Activated naive CD8-positive, alpha-beta T cell treated with anti-CD3 and anti-CD28 coated beads, Interleukin-2, amount 10 ng/mL, durations not matched to agents 7 days and 5 days (primary cell): ENCODE measurements at places on chromosomes 5 and 9.

GRCh38 chr9:86141843-86142242, 42.5 kb upstream of the GOLM1 start:
- no peak for DNase-seq

GRCh38 chr5:6637590-6637989, 4.3 kb downstream of the SRD5A1 start:
- no peak for DNase-seq

DNA sequence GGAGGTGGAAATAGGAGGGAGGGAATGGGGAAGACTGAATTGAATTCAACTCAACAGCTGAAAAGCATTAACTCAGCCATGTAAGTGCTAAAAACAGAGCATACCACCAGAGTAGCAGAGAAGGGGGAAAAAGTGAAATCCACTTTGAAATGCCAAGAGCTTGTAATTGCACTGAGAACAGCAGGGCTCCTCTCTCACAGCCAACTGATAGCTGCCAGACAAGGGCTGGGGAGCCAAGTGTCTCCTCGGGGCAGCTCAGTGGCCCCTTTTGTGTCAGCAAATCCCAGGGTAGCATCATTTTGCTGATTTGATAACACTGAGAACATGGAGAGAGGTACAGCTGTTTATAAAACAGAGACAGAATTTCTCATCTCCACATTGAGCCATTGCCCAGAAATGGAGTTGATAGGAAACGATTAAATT, 182.5 kb downstream of the FRMD3 start:
- no peak for DNase-seq

- DNase-seq = no peak
Measured at GRCh38 chr5:172455511-172456061, 1.3 kb upstream of the SH3PXD2B start.

GRCh38 chr9:75128535-75128934, 40.2 kb downstream of the OSTF1 start:
- DNase-seq = no peak

- no peak for DNase-seq
Measured at GRCh38 chr5:14864181-14864812, 7.3 kb downstream of the ANKH start.

GRCh38 chr9:84271921-84272556, 68.5 kb downstream of the SLC28A3 start:
- DNase-seq = no peak

DNA sequence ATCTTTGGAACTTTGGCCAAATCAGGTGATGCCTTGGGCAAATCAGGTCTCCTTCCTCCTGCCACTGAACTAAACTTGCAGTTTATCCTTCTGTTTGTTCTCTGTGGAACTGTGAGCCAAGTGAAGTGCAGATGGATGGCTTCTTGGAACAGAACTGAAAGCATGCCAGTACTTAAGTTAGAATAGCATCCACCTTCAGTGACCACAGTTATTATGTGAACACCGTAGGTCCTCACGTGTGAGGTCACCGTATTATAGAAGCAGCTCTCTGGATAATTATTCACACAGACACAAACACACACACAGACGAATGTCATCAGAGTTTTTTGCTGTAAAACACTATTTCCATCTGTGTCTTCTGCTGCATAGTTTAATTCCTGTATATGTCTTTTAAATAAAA, 162.6 kb downstream of the EFNA5 start:
- no peak for DNase-seq

DNA sequence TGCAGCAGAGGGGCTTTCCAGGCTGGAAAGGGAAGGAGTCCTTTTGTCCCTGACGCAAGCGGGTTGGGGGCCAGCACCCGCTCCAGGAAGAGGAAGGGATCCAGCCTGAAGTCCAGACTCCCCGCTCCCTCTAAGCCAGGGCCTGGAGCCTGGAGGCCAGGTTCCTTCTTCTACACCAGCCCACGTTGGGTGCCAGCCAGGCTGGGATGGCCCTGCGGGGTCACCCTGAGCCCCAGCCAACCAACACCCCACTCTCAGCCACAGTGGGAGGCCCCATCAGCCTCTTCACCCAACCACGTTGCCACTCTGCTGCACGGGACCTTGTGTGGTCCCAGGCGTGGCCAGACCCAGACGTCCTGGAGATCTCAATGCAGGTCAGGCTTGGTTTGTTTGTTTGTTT, 970 bp upstream of the FUT7 start:
- DNase-seq = no peak

DNA sequence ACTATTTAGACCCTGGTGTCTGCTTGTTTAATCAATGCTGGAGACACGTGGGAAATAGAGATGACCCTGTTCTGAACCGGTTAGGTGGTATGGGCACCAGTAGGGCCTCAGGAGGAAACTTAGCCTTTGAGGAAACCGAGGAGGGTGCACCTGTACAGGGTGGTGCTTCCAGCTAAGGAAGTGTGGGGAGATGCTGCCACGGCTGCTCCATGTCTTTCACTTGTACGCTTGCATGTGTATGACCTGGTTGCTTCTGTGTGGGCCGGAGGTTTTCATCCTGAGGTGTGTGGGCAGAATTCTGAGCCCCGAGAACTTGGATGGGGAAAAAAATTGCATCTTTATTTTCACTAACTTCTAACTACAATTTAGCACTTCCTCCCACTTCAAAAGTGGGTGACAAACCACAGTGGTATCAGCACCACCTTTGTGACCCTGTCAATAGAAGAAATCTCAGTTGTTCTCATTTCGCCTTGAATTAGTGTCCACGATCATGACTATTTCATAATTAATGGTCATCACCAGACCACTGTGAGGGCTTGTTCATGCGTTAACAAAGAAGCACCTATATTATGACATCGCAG, 99.8 kb upstream of the SPATA31C2 start:
- no peak for DNase-seq

DNA sequence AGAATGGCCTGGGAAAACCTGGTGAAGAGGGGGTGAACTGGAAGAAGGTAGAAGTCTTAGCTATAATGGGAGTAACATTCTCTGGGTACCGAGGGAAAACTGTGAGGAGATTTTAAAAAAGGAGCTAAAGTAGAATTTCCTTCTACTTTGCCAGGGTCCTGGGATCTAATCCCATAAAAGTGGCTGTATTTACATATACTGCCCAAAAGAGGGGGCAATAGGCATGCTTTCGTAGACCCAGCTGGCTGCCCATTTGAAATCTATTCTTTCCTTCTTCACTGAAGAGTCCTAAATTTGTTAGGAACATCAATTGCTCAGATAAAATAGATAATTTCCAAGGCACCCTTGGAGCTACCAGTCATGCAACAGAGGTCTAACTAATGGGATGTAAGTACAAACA, 159.2 kb downstream of the CDC42SE2 start:
- no peak for DNase-seq

GRCh38 chr5:138336952-138337684, 948 bp upstream of the FAM53C start:
- DNase-seq = no peak

GRCh38 chr5:181281077-181281983, 20.4 kb upstream of the TRIM52 start:
- DNase-seq = no peak

GRCh38 chr5:37275511-37275910, 26.3 kb upstream of the CPLANE1 start:
- DNase-seq = no peak

DNA sequence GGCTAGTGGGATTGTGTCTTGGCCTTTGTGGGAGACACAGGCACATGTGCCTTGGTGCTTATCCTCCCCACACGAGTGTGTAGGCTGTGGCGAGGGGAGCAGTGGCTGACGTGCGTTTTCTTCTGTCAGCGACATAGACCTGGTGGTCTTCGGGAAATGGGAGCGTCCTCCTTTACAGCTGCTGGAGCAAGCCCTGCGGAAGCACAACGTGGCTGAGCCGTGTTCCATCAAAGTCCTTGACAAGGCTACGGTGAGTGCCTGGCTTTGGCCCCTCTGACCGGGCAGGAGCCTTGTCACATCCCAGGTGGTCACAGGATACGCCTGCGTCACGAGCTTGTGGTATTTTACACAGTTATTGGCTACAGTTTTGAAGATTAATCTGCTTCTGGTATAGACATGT, 26.4 kb downstream of the TENT4A start:
- no peak for DNase-seq

GRCh38 chr5:160477266-160477970, 55.8 kb downstream of the PTTG1 start:
- no peak for DNase-seq

- DNase-seq = no peak
Measured at GRCh38 chr9:134320868-134321471, 5.3 kb upstream of the RXRA start.

- DNase-seq = no peak
Measured at GRCh38 chr5:170795154-170795553, 11.6 kb downstream of the GABRP start.

DNA sequence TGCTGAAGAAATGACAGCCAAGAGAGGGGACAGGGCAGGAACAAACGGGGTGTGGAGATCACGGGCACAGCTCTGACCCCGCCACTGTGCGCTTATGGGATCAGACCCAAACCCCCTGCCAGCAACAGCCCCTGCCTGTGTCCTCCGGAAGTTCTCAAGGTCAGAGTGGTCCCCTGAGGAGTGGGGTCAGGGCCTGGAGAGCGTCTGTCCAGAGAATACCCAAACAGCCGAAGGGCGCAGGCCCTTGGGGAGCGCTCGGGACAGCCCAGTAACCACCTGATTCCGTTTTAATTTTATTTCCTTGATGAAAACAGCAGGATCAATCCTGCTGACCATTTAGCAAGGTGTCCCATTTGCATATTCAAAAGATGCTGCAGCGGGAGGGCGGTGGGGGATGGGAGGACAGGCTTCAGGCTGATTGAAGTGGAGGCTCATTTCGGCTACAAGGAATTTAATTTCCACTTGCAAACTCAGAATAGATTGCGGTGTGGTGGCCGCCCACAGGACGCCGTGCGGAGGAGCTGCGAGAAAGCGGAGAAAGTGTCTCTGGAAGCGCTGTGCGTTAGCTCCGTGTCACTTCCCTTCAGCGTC, 32.6 kb upstream of the TMEM250 start:
- DNase-seq = no peak

DNA sequence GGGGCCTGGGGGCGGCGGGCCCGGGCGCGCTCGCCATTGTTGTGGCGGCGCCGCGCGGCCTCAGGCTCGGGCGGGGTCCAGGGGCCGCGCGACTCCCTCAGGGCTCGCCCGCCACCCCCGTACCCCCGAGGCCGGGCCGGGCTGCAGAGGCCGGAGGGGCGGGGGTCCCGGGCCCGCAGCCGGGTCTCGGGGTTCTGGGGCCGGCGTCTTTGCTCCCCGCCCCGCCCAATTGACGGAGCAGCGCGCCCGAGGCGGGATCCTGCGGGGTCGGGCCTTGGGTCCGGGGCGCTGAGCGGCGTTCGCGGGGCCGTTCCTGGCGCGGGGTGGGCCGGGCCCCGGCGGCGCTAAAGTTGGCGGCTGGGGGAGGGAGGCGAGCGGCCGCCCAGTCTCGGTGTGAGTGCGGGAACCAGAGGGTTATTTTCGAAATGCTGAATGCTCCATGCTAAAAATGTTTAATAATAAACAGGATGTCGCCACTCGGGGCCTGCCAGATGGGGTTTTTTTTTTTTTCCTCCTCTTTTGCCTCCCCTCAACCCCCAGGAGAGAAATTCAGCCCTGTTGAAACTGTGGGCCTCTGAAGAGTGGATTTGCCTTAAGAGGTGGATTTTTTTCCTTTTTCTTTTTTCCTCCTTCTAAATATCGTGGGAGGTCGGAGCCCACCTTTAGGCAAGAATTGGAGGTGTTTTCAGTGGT, 724 bp downstream of the PRRC2B start:
- peak; percentile 82 for DNase-seq

DNA sequence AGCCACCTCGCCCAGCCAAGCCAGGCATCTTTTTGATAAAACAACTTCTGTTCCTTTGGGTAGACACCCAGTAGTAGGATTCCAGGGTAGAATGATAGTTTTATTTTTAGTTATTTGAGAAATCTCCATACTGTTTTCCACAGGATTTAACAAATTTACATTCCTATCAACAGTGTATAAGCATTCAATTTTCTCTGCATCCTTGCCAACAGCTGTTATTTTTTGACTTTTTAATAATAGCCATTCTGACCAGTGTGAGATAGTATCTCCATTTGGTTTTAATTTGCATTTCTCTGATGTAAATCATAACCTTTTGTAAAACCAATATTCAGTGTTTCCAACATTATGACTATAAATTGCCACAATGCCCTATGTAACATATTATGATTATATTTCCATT, 28.2 kb upstream of the CCNB1 start:
- DNase-seq = no peak

- no peak for DNase-seq
Measured at GRCh38 chr5:109574985-109575384, 114.7 kb upstream of the MAN2A1 start.

- no peak for DNase-seq
Measured at GRCh38 chr5:107930092-107930491, 259.4 kb upstream of the EFNA5 start.

DNA sequence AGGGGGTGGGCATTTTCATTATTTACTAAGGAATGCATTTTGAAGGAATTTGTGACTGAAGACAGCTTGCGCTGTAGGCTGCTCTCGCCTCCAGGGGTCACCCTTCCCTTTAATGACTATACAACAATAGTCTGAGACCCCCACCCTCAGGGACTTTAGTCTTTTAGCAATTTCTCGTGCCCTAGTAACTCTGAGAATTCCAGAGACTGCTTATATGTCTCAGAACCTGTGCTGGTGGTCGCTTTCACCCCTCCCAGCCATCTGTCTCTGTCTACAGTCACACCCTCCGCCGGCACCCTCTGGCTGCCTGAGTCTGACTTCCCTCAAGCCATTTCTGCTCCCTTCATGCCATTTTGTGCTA, 671.4 kb downstream of the NR2F1-AS1 start:
- DNase-seq = no peak

GRCh38 chr9:105157171-105157583, 87.3 kb upstream of the SLC44A1 start:
- peak; percentile 42 for DNase-seq

GRCh38 chr9:2453106-2453505, 168.5 kb upstream of the VLDLR start:
- no peak for DNase-seq

DNA sequence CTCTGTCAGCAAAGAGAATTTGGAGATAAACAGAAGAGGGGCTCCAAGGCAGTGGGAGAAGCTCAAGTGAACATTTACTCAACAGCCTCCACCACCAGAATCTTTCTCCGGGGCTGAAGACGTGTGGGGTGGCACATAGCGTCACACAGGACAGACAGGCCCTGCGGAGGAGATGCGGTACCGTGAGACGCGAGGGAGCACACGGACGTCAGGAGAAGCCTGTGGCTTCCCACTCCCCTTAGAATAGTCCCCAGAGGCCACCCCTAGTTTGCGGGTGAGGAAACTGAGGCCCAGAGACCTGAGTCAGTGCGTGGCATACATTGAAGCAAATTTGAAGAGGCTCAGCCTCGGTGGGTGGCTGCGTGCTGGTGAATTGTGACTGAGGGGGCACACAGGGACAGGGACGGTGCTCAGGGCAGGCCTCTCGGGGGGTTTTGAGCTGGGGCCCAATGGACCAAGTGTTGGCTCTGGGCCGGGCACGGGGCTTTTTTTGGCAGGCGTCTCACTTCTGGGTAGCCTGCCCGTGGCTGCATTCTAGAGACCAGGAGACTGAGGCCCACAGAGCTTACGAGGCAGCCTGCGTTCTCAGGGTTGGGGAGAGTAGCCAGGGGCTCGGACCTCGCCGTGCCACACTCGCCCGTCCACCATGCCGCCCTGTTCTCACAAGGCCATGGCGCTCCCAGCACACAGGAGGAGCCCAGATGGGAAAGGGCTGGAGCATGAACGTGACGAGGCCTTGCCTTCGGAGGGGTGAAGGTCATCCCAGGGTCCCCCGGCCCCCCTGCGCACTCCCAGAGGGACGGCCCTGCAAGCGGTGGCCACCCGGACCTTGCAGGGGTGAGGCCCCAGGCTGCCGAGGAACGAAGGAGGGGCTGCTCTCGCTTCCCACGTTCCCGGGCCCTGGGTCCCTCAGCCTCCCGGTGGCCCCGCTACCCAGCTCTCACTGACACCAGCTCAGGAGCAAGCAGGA, 220.6 kb downstream of the C9orf50 start:
- DNase-seq = no peak

GRCh38 chr5:169805937-169806700, 169.0 kb downstream of the DOCK2 start:
- no peak for DNase-seq
